ENCODE measurements at places on chromosomes 12 and 14. TPM values are rescaled to one million over a fixed set of nuclear protein-coding genes. Genes with fewer than 3 reads are reported as not detected.

Gene CFL2
- 114 TPM for total RNA-seq

Gene ABCD2
- total RNA-seq: under 0.01 TPM

Gene PFKM
- 64.8 TPM for total RNA-seq

Gene GLT1D1
- not detected for total RNA-seq

Gene GRIP1
- total RNA-seq: under 0.01 TPM

Gene MGAT2
- total RNA-seq: 63.0 TPM

Gene CIROP
- not detected for total RNA-seq

Gene CNPY2
- 83.7 TPM for total RNA-seq

Gene STYK1
- total RNA-seq: under 0.01 TPM

Gene CCDC175
- total RNA-seq: not detected

Gene CLEC4E
- total RNA-seq: not detected

Gene CACNA1C
- total RNA-seq: 19.2 TPM

Gene AKAP6
- 2.2 TPM for total RNA-seq

Gene GLIPR1L2
- total RNA-seq: 0.36 TPM

Gene COL2A1
- under 0.01 TPM for total RNA-seq

Gene KRT85
- not detected for total RNA-seq

Gene CLEC4D
- not detected for total RNA-seq

Gene PLEKHH1
- total RNA-seq: 1.1 TPM

Gene DIO2
- total RNA-seq: 0.29 TPM

Gene STAC3
- total RNA-seq: 0.36 TPM

Gene INHBC
- not detected for total RNA-seq

Gene LRRIQ1
- not detected for total RNA-seq

Gene RNASE1
- total RNA-seq: not detected

Gene KRT74
- total RNA-seq: not detected

Gene MMP14
- total RNA-seq: 580 TPM

Gene SERPINA1
- total RNA-seq: 0.29 TPM

Gene ACSM4
- total RNA-seq: not detected

Gene OR4E2
- not detected for total RNA-seq

Gene KRT6C
- not detected for total RNA-seq

Gene DCN
- total RNA-seq: 1,107 TPM

Gene TAS2R19
- total RNA-seq: 7.6 TPM

Gene TRHDE
- total RNA-seq: 0.59 TPM

Gene NAV3
- total RNA-seq: 107 TPM

Gene TRAF3
- 19.5 TPM for total RNA-seq

Gene KIF26A
- not detected for total RNA-seq

Gene PZP
- total RNA-seq: not detected

Gene PLEKHD1
- total RNA-seq: under 0.01 TPM

Gene CFAP54
- total RNA-seq: 3.2 TPM

Gene PPP1R36
- total RNA-seq: 1.1 TPM

Gene FSCB
- total RNA-seq: not detected

Gene PLBD1
- total RNA-seq: 4.7 TPM

Gene SERPINA9
- total RNA-seq: under 0.01 TPM

Gene BBOF1
- total RNA-seq: 15.9 TPM

Gene CLEC4A
- total RNA-seq: 0.29 TPM

Gene CCDC196
- total RNA-seq: not detected

Gene KRT73
- total RNA-seq: not detected

Gene CKB
- total RNA-seq: 5.1 TPM
